ENCODE measurements at places on chromosomes 1 and 21.

DNA sequence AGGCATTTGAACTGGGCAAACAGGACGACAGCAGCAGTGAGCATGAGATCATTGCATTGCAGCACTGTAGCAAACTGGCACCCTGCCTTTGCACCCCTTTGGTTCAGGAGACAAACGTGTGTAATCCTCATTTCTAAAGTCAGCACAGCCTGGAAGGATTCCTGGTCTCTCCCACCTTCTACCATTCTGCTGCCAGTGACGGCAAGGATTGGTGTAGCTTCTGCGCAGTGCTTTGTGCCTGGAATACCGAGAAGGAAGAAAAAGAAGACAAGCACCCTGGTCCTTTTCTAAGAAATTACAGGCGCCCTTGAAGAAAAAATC is 805.3 kb downstream of the USP25 start:
- no peak for DNase-seq

DNA sequence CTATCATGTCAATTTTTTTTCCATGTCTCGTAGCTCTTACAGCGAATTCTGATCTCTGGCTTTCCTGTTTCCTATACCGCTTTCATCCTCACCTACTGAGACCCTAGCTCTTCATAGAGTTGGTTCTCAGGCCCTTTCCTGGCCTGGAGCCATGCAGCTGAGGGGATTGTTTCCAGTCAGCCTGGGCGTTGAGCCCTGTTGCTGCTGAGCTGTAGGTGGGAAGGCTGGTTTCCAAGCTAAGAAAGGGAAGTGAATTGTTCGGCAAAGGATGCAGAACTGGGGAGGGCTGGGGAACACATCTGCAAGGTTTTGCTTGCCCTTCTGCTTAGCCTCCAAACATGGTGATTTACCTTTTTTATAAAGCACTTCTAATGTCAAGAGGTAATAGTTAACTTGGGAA is 41.5 kb downstream of the SPATA46 start:
- DNase-seq = no peak

- no peak for DNase-seq
These were observed 21.5 kb downstream of the DNAJC6 start for GRCh38 chr1:65330822-65331221.

DNA sequence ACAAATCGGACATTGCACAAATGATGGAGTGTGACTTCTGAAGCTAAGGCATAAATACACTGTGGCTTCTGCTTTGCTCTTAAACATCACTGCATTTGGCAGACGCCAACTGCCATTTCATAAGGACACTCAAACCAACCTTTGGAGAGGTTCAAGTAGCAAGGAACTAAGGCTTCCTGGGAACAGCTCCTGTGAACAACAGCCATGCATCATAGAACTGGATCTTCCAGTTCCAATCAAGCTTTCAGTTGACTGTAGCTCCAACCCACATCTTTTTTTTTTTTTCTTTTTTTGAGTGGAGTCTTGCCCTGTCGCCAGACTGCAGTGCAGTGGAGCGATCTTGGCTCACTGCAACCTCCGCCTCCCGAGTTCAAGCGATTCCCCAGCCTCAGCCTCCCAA is 10.7 kb upstream of the HUNK start:
- DNase-seq = no peak

GRCh38 chr1:40382108-40382460 is 8.6 kb downstream of the SMAP2 start:
- no peak for DNase-seq

DNA sequence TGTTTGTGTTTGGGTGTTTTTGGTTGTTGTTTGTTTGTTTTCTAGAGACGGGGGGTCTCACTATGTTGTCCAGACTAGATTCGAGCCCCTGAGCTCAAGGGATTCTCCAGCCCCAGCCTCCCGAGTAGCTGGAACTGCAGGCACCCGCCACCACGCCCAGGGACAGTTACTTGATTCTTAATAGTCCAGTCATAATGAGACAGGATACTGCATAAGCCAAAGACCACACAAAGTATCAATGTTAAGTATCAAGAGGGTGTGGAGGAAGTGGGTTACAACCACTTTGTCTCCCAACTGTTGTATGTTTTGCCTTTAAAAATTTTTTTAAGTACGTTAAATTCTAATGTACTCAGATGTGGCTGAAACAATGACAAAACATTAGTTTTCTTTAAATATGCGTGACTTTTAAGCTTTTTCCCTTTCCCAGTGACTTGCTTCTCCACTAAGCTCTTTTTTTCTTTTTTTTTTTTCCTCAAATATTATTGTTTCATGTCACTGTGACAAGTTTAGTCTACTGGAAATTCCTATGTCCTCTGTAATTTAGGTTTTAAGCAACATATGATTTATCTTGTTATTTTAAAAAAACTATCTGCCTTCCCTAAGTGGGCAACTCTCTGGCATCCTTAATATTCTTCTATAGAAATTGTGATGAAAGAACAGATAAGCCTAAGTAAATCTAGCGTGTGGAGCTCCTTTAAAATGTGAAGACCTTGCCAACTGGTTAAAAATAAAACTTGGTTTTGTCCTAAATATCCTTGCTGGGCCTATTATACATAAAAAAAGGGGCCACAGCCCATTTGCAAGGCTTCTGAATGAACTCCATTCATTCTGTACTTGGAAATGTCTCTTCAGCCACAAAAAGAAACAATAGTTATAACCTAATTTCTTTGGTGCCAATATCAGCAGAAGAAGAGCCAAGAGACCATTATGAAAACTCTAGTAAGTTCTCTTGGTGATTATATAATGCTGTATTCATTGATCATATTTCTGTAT is 56.2 kb upstream of the DPH5 start:
- no peak for DNase-seq

DNA sequence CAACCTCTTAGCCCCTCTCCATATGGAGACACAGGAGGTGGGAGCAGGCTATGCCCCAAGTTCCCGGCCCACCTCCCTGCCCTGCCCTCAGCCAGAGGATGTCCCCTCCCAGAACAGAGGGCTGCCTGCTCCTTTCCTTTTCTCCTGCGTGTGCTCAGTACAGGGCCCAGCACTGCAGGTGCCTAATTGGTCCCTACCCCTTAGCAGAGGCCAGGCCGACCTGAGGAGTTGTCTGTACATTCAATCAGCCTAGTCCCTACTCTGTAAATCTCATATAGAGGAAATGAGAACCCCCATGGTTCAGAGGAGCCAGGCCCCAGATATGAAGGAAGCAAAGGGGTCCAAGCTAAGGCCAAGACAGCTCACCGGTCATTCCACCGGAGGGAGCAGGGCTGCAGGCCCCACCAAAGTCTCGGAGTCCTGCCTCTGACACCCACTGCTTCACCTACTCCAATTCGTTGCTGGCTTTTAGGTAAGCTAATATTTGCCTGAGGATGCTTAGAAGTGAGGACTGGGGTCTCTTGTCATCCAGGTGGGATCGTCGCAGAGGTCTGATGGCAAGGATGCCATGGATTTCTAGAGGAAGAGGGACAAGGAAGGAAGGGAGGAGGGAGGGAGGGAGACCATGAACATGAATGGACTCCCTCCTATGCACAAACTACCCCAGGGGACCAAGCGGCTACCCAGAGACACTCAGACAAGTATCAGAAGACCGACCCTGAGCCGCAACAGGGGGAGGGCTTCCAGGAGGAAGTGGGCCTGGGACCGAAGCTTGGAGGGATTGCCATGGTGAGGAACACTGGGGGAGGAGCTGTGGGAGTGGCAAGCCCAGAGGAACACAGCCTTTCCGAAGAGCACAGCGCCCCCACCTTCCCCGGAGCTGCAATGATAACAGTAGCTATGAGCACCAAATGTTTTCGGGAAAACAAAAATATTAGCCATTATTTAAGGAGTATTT is 30.4 kb upstream of the FOXO6 start:
- DNase-seq = no peak

- DNase-seq = no peak
These were observed 184.6 kb upstream of the NRIP1 start for GRCh38 chr21:15249285-15249993.

DNA sequence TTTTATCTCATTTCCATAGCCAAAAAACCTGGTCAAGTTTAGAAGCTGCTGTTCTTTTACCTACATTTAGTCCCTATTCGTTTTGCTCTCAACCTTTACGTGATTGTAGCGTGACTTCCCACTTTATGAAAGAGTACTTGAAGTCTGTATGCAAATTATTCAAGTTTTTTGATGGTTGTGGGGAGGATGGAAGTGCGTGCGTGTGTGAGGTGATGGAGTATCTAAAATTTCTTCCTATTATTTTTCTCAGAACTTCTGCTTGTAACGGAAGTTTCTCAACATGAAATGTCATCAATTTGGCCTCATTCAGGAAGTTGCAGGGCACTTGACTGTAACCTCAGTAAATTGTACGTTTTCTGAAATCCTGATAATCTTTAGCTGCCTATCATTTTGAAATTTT is 64.0 kb downstream of the SAMSN1 start:
- DNase-seq = no peak

DNA sequence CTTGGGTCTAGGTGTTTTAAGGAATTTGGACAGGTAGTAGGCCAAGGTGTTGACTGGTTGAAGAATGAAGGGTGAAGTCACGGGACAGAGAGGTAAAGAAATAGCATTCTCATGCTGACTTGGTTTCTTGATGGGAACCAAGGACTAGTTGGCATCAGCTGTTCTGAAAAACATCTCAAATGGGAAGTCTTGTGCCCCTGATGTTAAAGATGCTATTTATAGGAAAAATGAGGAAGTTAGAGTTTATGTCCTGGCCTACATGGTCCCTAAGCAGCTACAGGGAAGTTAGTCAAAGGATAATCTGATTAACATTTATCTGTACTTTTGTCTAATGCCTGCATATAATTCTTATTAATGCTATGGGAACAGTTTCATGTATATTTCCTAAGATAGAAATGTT is 262.4 kb downstream of the HHIPL2 start:
- DNase-seq = no peak

DNA sequence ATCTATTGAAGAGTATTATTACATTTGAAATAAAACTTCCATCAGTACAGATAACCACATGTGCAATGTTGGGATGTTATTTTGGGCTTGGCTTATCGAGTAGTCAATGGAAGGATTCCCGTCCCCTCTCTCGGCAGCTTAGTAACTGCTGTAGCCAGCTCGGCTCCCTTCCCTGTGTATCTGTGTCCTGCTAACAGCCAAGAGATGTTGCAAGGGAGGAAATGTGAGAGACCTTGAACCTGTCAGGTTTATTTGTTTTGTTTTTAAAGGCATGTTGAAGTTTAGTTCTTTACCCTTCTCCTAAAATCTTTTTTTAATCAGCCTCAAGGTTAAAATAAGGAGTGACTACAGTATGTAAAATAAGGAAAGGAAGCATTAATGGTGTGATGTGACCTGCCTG is 13.6 kb upstream of the TARS2 start:
- DNase-seq = no peak

GRCh38 chr1:81314513-81315233 is 486.1 kb upstream of the ADGRL2 start:
- no peak for DNase-seq

DNA sequence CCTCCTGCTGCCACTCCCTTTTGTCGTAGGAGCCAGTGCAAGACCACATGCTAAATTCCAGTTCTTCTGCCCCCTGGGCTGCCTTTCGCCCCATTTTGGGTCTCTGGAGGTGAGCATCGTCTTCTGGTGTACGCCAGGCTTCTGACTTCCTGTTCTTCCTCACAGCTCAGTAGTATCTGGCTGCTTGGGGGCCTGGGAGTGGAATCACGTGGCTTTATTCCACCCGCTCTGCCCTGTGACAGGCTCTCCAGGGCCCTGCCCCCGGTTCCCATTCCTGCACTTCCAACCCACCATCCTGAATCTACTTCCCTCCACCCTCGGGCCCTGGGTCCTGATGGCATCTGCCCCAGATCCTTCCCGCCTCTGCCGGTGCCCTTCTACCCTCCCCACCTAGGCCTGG is 3.6 kb downstream of the NFASC start:
- DNase-seq = no peak

DNA sequence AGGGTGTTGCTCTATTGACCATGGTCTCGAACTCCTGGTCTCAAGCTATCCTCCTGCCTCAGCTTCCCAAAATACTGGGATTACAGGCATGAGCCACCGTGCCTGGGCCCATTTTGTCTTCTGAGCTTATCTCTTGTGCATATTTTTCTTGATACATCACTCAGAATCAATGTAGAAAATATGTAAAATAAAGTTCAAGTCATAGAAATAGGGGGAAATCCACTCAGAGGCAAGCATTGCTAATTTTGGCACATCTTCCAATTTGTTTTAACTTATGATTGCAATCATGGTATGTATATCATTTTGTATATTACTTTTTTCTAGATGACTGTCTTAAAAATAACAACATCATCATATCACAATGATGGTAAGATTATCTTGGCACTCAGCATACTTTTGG is 21.6 kb downstream of the RIT1 start:
- DNase-seq = no peak

- no peak for DNase-seq
These were observed 113.4 kb upstream of the ATP1A1 start for GRCh38 chr1:116259663-116260062.

DNA sequence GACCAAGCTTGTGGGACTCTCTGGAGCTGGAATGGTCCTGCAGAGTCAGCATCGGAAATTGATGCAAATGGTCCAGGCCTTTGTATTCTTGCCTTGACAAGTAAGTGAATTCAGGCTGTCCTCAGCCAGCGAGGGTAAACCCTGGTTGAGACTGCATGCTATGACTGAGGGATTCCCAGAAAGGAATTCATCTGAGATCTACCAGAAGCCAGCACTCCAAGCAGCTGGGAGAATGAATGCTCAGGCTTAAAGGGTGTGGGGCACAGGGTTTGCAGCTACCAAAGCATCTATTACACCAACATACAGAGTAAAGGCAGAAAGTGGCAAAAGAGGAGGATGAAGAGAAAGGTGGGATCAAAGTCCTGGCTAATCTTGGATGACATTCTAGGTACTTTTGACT is 257.0 kb upstream of the LYPLAL1 start:
- no peak for DNase-seq

- no peak for DNase-seq
These were observed 108.0 kb downstream of the CRYAA start for GRCh38 chr21:43276811-43277210.

DNA sequence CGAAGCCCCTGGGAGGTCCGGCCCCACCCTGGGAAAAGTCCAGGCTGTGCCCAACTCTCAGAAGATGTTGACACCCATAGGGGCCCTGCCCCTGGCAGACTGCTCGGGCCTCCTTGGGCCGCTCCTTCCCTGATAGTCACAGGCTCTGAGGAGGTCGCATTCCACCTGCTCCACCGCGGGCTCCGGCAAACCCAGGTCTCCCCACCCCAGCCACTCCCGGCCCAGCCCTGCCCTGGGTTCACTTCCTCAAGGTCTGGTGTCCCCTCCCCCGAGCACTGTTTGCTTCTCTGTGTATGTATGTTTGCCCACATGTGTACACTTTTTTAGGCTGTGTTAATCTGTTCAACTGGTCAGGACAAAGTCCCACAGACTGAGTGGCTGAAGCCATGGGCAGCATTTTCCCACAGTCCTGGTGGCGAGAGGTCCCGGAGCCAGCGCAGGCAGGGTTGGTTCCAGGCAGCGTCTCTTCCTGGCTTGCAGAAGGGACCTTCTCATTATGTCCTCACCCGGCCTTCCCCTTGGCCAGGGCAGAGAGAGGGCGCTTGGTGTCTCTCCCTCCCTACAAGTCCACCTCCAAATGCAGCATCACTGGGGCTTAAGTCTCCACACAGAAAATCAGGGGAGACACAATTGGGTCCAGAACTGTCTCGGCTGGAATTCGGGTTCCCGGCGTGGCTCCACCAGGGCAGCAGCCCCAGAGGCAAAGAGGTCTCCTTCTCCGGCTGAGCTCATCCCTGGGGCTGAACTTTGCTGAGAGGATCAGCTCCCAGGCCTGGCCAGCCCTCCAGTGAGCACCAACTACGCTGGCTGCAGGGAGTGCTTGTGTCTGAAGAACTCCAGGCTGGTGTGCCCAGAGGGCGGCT is 10.5 kb upstream of the PRXL2B start:
- no peak for DNase-seq

- no peak for DNase-seq
These were observed 77.0 kb downstream of the ZZZ3 start for GRCh38 chr1:77605246-77606026.

Measured in NCI-H2171 treated with DMSO at 0.1 percent for 48 hours (cell line).